ENCODE measurements at places on chromosomes 11 and 22.

GRCh38 chr11:36008584-36008983, 64.7 kb downstream of the LDLRAD3 start:
- DNase-seq: no peak

DNA sequence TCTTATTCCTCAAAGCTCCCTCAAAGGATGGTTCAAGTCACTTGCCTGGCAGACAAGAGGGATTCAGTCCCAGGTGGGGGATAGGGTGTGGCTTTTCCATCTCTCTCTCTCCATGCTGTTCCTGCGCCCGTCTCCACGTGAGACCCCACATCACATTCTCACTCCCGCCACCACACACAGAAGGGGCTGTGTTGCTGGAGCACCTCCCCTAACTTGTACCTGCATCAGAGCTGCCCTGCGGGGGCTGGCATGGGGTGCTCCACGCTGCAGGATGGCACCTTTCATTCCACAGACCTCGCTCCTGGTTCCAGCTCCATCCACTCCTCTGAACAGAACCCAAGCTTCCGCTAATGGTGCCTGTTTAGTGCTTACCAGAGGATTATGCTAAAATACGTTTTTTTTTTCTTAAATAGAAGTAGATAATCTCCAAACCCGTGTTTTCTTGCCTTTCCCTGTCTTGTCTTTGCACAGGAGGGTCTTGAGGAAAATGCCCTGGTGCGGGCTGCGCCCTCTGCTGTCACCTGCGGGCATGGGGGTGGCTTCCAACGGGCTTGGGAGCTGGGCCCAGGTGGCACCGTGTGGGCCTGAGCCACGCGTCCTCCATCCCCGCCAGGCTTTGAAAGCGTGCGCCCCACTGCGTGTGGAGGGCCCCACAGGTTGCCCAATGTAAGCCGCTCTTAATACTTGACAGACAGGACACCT, 985.6 kb downstream of the BRD1 start:
- no peak for DNase-seq

- no peak for DNase-seq
These were observed 102.8 kb upstream of the NCAM1 start for GRCh38 chr11:112858289-112859023.

- no peak for DNase-seq
These were observed 1.0 kb upstream of the LIF start for GRCh38 chr22:30247561-30247960.

- DNase-seq: no peak
These were observed 1.9 kb downstream of the OR52A5 start for GRCh38 chr11:5136261-5136660.

DNA sequence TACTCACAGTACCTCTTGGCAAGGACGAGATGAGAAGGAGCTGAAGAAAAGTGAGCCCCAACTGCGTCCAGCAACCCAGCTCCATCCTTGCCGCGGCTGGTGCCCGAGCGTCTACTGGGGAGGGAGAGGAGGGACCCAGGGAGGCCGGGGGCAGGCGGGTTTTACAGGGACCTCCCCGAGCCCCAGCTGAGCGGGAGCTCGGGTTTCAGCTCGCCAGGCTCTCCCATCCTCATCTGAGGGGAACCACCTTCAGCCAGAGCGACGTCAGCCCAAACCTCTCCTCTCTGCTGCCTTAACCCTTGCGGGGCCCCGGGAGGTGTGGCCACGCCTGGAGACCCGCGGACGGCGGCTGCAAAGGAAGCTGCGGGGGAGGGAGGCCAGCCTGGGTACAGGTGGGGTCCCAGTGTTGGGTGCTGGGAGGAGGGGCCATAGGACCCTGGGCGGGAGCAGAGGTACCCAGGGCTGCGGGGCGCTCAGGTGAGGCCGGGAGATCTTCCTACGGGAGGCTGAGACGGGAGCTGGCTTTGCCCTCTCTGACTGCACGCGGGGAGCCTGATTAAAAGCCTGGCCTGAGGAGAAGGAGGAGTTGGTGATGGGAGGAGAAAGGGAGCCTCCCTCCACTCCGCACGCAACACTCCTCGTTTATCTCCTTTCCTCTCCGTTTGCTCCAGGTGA, at the start of gene PAMR1:
PAMR1 (minus strand) TSS at position 116 of the 675 bp plus-strand sequence; CDS start at position 85, 31 bp downstream.
- no peak for DNase-seq

DNA sequence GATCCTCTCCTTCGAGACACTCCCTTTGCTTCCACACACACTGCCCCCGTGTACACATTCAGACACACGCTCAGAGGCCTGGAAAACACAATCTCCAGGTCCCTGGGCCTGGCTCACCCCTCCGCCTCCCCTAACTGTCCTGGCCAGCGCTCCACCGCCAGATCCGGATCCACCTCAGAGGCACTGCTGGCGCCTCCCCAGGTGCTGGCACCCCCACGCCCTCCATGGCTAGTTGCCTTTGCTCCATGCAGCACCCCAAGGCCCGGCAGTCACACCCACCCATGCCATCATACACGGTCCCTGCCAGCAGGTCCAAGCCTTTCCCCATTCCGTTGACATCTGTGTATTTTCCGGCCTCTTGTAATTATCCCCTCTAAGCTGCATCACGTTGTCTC, 11.1 kb downstream of the SPTBN2 start:
- DNase-seq: no peak

GRCh38 chr11:66289548-66290329, 796 bp upstream of the YIF1A start:
- DNase-seq: no peak

GRCh38 chr11:2072551-2073261, 66.5 kb downstream of the IGF2 start:
- no peak for DNase-seq

GRCh38 chr11:67321313-67321871, 18.1 kb downstream of the SSH3 start:
- no peak for DNase-seq

DNA sequence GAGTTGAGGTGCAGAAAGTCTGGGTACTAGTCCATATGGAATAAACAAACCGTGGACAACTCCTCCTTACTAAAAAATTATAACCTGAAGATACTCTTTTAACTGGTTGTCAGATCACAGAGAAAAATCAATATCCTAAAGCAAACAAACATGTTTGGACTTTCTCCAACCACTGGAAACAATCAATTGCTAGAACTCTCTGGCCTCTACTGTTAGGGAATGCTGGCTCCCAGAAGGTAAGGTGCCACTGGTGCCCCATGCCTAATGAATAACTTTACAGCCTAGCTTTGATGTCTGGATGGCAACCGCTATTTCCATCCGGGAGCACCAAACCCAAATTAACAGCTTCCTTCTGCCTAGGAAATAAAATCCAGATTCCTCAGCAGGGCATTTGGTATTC, 74.5 kb downstream of the AMBRA1 start:
- DNase-seq: no peak

DNA sequence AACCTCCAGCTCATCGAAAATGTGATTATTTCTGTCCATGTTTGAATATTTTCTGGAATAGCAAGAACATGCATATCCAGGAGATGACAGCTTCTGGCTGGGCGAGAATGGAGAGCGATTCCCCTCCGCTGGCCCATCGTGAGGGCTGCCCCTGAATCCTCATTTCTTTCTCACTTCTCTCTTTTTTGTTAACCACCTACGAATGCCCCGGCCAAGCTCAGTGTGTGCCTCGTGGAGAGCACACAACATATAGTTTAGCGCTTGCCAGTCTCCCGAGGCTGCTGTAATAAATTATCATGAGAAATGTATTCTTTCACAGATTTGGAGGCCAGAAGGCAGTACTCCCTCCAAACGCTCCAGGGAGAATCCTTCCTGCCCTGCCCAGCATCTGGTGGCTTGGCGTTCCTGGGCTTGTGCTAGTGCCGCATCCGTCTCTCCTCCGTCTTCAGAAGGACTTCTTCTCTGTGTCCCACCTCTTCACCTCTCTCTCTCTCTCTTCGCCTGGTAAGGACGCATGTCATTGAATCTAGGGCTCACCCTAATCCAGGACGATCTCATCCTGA, 1306.0 kb downstream of the TBC1D22A start:
- DNase-seq: no peak

- DNase-seq: no peak
These were observed 154.5 kb upstream of the C11orf87 start for GRCh38 chr11:109267293-109268095.

GRCh38 chr11:33721426-33721825, 14.8 kb downstream of the CD59 start:
- DNase-seq: no peak

GRCh38 chr22:37182949-37183245, 5.2 kb downstream of the C1QTNF6 start:
- no peak for DNase-seq

- DNase-seq: no peak
These were observed 234.8 kb downstream of the CADM1 start for GRCh38 chr11:115269191-115269950.

GRCh38 chr11:121887976-121888557, 227.9 kb downstream of the BLID start:
- no peak for DNase-seq

GRCh38 chr22:36385491-36386350, 2.0 kb downstream of the MYH9 start:
- no peak for DNase-seq

- DNase-seq: no peak
These were observed 49.7 kb downstream of the TBC1D22A start for GRCh38 chr22:46812034-46812605.

GRCh38 chr22:26656891-26657851, at the start of gene MIAT:
Gene MIAT, plus strand, starts transcription at chr22:26657588.
- DNase-seq: no peak

DNA sequence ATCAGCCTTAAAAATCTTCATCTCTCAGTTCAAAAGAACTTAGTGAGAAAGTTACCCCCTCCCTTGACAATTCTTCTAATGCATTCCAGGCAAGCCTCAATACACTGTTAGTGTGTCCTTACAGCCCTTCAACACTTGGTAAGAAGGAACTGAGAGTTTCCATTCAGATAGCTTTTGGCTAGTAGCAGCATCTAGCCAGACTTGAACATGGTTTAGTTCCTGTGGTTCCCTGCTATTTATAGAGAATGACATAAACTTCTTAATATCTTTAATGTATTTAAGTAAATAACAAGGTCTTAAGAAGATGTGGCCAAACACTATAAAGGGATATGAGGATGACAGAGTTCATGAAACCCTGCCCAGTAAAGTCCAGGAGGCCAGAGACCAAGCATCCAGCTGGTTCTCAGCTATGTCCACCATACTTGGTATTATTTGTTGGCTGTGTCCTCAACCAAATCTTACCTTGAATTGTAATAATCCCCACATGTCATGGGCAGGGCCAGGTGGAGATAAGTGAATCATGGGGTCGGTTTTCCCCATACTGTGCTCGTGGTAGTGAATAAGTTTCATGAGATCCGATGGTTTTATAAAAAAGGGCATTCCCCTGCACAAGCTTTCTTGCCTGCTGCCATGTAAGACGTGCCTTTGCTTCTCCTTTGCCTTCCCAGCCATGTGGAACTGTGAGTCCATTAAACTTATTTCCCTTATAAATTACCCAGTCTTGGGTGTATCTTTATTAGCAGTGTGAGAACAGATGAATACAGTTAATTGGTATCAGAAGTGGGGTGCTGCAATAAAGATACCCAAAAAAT, 132.4 kb downstream of the LARGE1 start:
- no peak for DNase-seq

DNA sequence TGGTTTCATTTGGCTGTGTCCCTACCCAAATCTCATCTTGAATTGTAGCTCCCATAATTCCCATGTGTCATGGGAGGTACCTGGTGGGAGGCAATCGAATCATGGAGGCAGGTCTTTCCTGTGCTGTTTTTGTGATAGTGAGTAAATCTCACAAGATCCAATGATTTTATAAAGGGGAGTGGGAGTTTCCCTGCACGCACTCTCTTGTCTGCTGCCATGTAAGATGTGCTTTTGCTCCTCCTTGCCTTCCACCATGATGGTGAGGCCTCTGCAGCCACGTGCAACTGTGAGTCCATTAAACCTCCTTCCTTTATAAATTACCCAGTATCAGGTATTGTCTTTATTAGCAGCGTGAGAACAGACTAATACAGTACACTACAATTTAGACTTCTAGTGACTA, 67.5 kb upstream of the LINC01488 start:
- no peak for DNase-seq

- DNase-seq: no peak
These were observed 43.1 kb upstream of the EED start for GRCh38 chr11:86201371-86201884.

DNA sequence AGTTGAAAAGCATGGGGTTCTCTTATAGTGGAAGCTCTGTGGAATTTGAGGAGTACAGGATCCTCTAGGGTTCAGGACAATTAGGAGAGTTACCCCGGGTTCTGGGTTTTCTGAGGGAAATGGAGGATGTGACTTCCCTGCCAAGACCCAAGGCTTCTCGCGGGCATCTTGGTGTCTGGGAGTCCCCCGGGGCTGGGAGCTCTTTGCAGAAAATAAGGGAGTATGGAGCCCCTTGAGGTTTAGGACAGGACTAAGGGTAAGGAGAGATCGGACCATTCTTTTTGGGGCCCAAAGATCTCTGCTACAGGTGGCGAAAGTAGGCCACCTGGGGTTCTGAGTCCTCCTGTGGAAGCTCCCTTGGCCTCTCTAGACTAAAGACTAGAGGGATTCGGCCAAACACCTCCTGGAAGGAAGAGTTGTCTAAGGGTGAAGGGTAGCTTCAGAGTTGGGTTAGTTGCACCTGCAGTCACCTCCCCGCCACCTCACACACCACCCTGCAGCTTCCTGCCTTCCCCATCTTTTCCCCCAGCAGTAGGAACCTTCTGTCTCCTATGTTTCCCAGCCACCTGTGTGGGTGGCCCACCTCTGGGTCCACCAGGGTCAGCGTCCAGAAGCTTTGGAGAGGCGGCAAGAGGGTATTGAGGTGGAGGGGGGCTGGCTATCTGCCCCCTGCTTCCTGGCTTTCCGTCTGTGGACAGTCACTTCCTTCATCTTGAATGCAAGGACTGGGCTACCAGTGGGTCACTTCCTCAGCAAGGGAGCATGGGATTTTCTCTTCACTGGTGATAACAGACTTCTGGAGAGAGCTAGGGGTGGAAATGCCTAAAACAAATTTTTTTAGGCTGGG, 908 bp downstream of the LIMK2 start:
- no peak for DNase-seq
